ENCODE measurements at places on chromosomes 7 and 10.

GRCh38 chr7:22117222-22117621 lies 171.5 kb upstream of the CDCA7L start:
- no peak for DNase-seq

GRCh38 chr7:80493121-80493849 lies 18.6 kb downstream of the GNAT3 start:
- DNase-seq: no peak

- peak; percentile 21 for DNase-seq
These were observed 22.5 kb downstream of the CFAP43 start for GRCh38 chr10:104209575-104210198.

GRCh38 chr10:88211230-88211629 lies 347.8 kb downstream of the PTEN start:
- DNase-seq: no peak

GRCh38 chr7:114175125-114175524 lies 239.5 kb upstream of the FOXP2 start:
- DNase-seq: no peak

DNA sequence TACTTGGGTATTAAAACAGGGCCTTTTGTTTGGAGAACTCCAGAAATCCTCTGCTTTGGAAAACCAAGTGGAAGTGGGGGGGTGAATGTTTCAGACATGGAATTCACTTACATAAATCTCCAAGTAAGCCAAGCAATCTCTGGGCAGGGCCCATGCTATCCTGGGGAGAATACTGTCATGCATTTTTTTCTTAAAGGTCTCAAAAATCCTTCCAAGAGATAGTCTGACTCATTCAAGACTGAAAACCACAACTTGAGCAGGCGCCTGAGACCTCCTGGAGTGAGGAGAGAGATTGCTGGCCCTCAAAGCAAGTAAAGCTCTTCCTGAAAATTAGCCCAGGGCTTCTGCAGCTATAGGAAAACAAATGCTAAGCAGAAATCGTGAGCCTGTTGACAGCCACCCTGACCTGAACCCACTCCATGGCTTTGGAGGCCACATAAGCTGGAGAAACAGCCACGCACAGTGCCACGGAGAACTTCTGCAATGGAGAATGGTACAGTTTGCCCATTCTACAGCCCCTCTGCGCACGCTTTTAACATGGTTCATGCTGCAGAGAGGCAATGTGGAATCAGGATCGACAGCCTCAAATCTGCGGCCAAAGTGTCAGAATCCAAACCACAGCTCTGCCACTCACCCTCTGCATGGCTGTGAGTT lies 203.1 kb upstream of the AUTS2 start:
- DNase-seq: no peak

GRCh38 chr7:135843214-135843613 lies 94.6 kb upstream of the FAM180A start:
- DNase-seq: no peak

- no peak for DNase-seq
These were observed 49.8 kb upstream of the FAM171A1 start for GRCh38 chr10:15420858-15421257.

DNA sequence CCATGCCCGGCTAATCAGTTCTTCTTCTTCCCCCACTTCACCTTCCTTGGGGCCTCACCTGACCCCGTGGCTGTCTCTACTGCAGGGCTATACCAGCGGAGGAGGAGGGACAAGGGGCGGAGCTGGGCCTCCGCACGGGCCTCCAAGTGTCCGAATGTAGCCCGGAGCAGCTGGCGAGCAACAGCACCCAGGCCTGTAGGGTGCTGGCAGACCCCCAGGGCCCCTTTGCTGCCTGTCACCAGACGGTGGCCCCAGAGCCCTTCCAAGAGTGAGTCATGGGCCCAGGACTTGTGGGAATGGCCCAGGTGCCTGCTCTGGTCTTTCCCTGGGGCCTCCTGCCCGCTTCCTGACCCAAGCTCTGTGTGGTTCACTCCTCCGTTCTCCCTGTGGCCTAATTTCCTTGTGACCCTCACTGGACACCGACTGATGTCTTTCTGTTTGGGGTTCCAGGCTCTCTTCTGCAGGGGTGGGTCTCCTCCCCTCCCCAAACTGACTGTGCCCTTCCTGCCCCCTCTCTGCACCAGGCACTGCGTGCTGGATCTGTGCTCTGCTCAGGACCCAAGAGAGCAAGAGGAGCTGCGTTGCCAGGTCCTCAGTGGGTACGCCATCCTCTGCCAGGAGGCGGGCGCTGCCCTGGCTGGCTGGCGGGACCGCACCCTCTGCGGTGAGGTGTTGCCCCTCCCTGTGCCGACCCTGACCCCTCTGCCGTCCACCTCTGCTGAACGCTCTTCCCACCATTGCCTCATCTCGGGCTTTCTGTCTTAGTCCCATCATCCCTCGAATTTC lies 35.2 kb downstream of the EPHB4 start:
- DNase-seq: no peak

GRCh38 chr7:19362099-19362498 lies 216.9 kb upstream of the FERD3L start:
- no peak for DNase-seq

GRCh38 chr10:64626924-64627323 lies 1105.7 kb downstream of the REEP3 start:
- DNase-seq: no peak

DNA sequence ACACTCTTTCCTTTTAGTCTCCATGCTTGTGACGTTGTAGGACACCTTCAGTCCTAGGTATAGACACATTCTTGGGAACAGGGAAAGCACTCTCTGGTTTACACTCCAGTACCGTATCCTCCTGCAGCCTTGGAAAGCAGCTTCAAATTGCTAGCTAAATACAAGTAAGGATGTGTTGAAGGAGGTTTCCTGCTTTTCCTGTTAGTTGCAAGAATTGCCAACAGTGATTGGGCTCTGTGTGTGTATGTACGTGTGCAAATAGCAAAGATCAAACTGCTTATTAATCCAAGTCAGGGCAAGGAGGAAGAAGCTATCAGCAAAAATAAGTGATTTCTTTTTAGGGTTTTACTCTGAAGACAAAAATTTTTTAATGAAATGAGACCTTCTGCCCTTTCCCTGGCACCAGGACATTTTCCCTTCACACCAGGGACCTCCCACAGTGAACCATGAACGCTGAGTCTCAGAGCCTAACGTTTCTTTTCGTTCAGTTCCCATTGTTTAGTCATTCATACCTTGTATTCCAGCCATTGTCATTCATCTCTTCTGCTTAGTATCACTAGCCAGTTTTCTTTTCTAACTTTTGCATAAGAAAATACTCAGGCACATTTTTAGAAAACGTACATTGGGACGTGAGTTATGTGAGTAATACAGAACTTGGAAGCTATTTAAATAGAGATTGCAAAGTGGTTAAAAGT lies 36.9 kb upstream of the AUTS2 start:
- DNase-seq: no peak

- DNase-seq: no peak
These were observed 206.3 kb downstream of the SNX10 start for GRCh38 chr7:26497801-26498596.

DNA sequence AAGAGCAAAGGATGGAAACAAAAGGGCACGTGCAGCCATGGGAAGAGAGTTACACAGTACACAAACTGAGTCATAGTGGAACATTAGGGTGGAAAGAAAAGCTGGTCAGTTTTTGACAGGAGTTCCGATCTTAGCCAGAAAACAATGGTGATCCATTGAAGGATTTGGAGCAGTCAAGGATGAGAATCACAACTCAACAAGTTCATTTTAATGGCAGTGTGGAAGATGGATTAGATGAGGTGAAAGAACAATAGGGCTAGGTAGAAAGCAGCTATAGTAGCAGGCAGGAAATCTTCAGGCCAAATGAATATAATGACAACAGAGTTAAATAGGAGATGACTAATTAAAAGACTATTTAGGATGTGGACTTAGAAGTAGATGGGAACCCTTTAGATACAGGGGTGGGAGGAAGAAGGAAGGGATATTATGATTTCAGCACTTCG lies 136.3 kb downstream of the DOCK4 start:
- no peak for DNase-seq

DNA sequence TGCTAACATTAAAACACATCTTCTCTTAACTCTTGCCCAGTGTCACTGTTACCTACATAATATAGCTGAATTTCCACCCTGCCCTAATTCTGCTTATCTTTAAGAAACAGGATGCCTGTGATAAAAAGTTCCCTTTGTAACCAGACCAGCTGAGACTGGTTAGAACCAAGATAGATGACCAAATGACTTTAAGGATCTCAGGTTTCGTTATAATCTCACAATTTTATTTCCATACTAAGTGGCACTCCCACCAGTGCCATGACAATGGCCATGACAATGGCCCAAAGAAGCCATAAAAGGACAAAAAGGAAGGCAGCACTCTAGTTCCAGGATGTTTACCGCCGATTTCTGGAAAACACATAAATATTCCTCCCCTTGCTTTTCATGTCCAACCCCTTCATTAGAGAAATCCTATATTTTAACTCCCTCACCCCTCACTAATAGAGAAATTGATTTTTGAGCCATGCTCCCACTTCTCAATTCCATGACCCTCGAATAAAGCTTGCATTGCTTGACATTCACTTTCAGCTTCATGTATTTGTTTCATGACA lies 126.1 kb downstream of the ELAPOR2 start:
- no peak for DNase-seq

DNA sequence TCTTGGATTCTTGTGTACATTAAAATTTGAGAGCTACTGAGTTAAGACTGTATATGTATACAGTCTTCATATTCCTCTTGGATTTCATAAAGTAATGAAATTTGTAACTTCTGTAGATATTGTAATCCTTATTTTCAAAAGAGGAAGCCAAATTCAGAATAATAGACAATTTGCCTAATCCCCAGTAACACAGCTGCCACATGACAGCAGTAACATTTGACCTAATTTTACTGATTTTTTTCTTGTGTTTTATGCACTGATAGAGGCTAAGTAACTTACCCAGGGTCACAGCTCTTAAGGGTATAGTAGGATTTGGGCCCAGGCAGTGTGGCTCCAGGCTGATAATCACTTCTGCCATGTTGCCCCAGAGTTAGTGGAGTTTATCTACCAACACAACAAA lies 40.4 kb upstream of the IL6 start:
- DNase-seq: no peak

- no peak for DNase-seq
These were observed 108.5 kb downstream of the CFTR start for GRCh38 chr7:117588352-117588794.

DNA sequence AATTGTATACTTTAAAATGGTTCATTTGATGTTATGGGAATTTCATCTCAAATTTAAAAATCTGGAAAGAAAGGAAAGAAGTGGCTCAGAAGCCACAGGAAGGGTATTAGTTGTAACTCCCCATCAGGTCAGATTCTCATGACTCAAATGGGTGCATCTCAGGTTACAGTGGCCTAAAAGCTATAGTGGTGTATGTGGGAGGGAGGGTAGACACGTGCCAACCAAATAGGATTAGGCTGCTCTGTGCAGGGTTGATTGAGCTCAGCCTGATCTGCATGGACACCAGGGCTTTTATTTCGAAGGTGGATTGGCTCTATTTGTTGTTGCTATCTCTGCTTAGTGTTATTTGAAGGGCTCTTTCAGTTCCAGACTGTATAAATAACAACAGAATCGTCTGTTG lies 121.5 kb upstream of the PRR15 start:
- no peak for DNase-seq

- DNase-seq: no peak
These were observed 20.1 kb upstream of the PLEKHA1 start for GRCh38 chr10:122354383-122354782.

DNA sequence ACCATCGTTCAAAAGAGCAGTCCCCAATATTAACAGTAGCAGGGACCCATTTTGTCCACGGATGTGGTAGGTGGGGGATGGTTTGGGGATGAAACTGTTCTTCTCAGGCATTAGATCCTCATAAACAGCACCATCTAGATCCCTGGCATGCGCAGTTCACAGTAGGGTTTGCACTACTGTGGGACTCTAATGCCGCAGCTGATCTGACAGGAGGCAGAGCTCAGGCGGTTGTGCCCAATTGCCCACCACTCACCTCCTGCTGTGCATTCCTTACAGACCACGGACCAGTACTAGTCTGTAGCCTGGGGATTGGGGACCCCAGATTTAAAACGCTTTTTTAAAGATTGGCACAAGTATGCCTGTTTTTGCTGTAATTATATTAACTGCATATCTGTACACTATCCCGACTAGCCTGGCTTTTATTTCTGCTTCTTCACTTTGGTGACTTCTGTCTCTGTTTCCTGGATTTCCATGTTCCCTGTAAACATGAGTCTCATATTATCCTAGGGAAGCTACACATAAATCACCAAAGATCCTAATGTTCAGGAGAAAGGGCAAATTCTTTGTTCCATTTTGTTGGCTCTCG lies 163.3 kb upstream of the AKR1E2 start:
- no peak for DNase-seq

- no peak for DNase-seq
These were observed 51.3 kb downstream of the COBL start for GRCh38 chr7:51265066-51265907.

DNA sequence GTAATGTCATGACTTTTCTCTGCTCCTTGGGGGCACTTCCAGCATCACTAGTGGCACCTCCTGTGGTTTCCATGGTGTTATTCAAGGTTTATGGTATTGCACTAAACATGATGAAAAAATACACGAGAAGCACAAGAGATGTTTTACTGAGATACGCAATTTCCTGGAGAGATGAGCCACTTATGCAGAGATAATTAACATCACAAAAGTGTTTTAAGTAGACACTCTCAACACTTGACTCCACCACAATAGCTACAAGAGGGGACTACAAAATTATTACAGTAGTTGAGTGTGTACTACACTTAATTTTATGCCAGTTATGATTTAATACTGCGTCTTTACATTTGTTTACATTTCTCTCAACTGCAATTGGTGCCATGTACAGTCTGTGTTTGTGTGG lies 906.7 kb downstream of the DNAJB9 start:
- no peak for DNase-seq

DNA sequence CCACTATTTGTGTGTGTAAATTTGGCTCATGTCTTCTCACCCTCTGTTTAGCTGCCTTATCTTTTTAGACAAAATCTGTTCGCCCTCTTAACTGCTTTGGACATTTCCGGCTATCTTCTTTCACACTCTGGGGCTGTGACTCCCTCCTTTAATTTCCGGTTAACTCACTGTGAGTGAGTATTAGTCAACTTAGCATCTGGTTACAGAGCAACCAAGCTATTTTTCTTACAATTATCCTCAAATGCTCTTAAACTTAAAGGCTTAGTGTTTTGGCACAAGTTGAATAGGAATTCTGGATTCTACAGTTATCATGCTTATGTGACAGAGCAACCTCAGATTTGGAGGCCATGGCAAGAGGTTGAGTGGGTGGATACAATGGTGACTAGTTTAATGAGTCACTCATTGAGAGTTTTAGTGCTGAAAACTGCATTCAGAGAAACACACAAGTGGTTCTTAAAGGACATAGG lies 177.6 kb upstream of the SEMA3A start:
- DNase-seq: no peak

All from memory B cell (primary cell).